ENCODE measurements at places on chromosomes 6 and 20.

GRCh38 chr6:82720992-82721391, 344.6 kb downstream of the UBE3D start:
- DNase-seq = no peak

- DNase-seq = no peak
Observed at GRCh38 chr20:23509247-23509913, 18.5 kb downstream of the CST8 start.

GRCh38 chr20:58876437-58876836, 23.9 kb downstream of the GNAS start:
- no peak for DNase-seq

DNA sequence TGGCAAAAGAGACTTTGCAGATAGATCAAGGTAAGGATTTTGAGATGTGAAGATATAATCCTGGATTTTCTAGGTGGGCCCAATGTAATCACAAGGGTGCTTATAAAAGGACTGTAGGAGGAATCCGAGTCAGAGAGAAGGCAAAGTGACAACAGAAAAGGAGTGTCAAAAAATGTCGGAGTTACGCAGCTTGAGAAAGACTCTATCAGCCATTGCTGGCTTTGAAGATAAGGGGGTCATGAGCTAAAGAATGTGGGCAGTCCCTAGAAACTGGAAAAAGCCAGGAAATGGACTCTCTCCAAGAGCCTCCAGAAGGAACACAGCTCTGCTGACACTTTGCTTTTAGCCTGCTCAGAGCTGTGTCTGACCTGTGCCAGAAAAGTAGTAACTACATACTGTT, 8.7 kb upstream of the RWDD1 start:
- no peak for DNase-seq

- no peak for DNase-seq
Observed at GRCh38 chr6:26536571-26537159, 1.5 kb upstream of the HMGN4 start.

GRCh38 chr6:593139-593906, 63.6 kb downstream of the HUS1B start:
- peak; percentile 13 for DNase-seq

DNA sequence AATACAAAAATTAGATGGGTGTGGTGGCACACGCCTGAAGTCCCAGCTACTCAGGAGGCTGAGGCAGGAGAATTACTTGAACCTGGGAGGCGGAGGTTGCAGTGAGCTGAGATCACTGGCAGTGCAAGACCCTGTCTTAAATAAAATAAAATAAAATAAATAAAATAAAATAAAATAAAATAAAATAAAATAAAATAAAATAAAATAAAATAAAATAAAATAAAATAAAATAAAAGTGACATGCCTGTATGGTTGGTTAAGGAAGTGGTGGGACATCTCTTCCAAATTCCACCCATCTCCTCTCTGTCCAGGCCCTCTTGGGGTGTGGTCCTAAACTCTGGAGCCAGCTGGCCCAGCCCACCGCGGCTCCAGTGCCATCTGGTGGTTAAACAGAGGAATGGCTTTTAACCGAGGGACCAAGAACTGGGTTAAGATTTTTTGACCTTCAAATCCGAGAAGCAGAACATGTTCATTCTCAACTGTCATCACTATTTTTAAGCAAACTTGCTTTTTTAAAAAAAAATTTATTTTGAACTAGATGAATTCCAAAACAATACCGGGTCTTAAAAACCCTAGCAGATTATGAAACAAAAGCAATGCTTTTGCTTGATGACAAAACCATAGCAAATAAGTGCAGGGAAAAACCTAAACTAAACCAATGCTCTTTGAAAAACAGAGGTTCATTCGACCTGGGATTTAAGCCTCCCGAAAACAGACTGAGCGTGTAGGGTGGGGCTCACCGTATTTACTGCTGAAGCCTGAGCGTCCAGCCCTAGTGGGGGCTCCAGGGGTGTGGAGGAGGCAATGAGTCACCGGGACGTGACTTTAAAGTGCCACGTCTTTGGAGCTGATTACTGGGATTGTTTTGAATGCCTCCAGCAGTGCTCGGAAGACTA, 68.8 kb downstream of the CDC5L start:
- DNase-seq = no peak

DNA sequence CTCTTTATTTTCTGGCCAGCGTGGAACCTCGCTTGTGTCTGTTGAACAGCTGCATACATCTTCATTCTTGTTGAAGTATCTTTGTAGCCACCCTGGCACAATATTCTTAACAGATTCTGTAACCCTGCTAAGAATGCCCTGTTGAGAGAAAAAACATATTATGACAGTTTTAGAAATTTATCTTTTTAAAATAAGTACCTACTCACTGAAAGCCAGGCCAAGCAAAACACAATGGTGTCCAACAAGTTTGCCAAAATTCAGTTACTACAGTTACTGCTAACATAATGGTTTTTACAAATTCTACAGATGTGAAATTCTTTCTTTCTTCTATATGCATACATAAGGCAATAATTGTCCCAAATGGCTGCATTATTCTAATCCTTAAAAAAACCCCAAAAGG, 18.2 kb downstream of the NUP153 start:
- no peak for DNase-seq

- DNase-seq = no peak
Observed at GRCh38 chr6:32288426-32288825, 64.6 kb upstream of the NOTCH4 start.

DNA sequence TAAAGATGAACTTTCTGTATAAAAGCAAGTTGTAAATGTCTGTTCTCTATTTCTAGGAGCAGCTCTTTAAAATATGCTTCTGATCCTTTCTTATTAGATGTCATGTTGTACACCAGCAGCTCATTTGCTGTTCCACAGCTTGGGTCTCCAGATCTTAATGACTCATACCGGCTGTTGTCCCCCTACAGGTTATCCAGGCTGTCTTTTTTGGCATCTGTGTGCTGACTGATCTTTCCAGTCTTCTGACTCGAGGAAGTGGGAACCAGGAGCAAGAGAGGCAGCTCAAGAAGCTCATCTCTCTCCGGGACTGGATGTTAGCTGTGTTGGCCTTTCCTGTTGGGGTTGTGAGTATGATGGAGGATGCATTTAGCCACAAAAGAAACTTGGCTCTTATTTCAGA, 76.0 kb downstream of the AIG1 start:
- no peak for DNase-seq

Data from stimulated activated CD4-positive, alpha-beta T cell treated with anti-CD3 and anti-CD28 coated beads, Interleukin-15, amount 100 ng/mL, for 1 hour (primary cell).